ENCODE measurements at places on chromosomes 3 and 15.

DNA sequence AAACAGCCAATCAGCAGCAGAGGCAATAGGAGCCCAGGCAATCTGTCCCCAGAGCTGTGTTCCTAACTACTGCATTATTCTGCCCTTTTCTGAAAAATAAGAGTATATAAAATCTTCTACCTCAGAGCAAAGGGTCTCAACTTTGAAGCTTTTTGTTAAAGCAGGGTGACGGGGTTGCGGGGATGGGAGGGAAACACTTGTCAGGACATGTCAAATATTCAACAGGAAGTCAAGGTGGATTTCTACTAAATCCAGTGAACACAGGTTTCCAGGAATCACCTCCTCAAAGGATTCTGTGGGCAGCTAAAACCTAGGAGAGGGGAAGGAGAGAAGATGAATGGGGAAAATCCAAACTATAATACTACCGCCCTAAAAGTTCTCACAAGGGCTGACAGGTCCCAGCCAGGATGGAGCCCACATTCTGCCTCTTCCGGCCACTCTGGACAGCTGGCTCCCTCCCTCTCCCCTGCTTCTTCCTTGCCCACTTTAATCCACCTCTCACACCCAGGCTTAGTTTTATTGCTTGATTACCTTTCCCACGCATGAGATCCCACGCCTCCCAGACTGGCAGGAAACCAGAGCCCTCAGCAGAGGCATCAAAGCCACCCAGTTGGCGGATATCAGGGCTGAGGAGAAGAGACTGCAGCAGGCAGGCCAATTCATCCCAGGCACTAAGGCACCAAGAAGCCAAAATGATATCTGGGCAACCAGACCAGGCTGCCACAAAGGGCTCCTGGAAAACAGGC, 77.2 kb downstream of the OSBPL10 start:
- peak; percentile 26 for DNase-seq

- no peak for DNase-seq
Measured at GRCh38 chr15:78715930-78716329, 74.9 kb upstream of the CHRNB4 start.

GRCh38 chr3:128681369-128681829, 30.8 kb upstream of the RPN1 start:
- no peak for DNase-seq

DNA sequence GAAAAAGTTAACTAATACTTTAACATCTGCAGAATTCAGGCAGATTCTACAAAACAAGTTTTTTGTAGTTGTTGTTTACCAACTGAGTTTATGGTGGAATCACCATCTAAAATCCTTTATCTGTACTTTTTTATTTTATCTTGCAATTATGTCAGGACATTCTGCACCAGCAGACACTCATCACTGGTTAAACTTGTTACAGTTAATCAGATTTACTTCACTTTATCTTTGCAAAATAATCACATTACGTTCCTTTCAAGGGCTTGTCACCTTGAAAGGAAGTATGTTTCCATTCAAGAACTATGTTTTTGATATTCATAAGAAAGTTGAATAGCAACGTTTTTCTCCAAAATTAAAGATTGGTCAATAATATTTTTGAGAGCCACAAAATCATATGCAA, 796.6 kb upstream of the ROBO1 start:
- no peak for DNase-seq

DNA sequence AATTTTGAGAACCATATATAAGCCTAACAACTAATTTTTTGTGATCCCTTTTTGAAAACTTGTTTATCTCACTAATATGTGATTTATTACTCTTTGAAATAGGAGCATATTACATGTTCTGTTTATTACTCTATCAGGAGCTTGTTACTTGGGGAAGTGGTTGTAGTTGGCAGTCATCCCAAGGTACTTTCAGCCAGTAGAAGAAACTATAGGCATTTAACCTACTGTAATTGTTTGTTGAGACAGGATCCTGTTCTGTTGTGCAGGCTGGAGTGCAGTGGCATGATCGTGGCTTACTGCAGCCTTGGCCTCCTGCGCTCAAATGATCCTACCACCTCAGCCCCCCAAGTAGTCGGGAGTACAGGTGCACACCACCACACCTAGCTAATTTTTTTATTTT, 195.6 kb downstream of the TCF12 start:
- no peak for DNase-seq

DNA sequence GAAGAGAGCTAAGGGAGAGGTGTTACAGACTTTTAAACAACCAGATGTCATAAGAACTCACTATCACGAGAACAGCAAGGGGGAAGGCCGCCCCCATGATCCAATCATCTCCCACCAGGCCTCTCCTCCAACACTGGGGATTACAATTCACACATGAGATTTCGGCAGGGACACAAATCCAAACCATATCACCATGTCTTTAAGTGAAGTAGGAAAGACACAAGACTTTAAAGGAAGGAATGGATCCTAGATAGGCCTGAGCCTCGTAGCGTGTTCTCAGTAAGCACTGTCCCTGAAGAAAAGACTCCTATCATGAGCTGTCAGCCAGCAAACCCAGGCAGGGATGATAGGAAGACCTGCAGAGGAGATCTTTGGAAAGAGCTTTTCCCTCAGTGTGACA, 15.1 kb upstream of the RPS27L start:
- DNase-seq = no peak

- no peak for DNase-seq
Measured at GRCh38 chr15:30974112-30974511, 17.3 kb downstream of the MTMR10 start.

- DNase-seq = no peak
Measured at GRCh38 chr3:99418209-99418635, 220.2 kb upstream of the COL8A1 start.
